Lung (tissue), 17 donors: ENCODE measurements at places on chromosomes 2 and 18.

GRCh38 chr18:10090668-10091067 lies 176.9 kb downstream of the VAPA start:
- no peak overlapping the region for H3K27ac ChIP-seq
- DNase-seq, result no peak
- no peak overlapping the region for H3K4me3 ChIP-seq
- no peaks in the 10 kb centered on the region for H3K36me3 ChIP-seq
- no peaks in the 10 kb centered on the region for H3K4me1 ChIP-seq

- no peaks in the 10 kb centered on the region for H3K27me3 ChIP-seq
- no peak for DNase-seq
- no peak overlapping the region for H3K27ac ChIP-seq
- no peaks in the 10 kb centered on the region for H3K4me1 ChIP-seq
These were observed 347.9 kb downstream of the PTPRM start for GRCh38 chr18:7914834-7915670.

DNA sequence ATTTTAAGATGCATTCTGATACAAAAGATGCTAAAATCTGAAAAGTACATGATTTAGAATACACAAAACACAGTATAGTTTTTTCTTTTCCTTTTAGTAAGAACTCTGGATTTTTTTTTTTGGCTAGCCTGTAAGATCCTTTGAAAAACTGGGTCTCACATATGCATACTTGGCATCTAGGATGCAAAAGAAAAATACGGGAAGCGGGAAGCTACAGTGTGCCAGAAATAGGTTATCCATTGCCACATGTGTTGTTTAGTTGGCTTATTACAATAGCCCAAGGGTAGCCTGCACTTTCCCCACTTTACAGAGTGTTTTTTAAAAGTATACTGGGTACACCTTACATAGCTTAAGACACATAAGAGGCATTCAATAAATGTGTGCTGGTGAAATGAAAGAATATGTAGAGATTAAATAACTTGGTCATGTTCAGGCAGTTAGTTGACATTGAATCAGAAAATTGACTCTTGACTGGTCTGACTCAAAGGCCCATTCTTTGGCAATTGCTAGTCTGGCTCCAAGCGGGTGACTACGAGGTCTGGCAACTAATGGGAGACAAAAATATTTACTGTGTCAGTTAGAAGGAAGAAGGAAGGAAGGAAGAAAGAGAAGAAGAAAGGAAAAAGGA lies 286.8 kb upstream of the TRIB2 start:
- no peak overlapping the region for H3K4me3 ChIP-seq
- H3K4me1 ChIP-seq, result no peaks in the 10 kb centered on the region
- no peak overlapping the region for H3K27ac ChIP-seq
- no peaks in the 10 kb centered on the region for H3K27me3 ChIP-seq

- no peaks in the 10 kb centered on the region for H3K36me3 ChIP-seq
- H3K4me3 ChIP-seq, result no peak overlapping the region
- H3K27ac ChIP-seq, result no peak overlapping the region
- H3K4me1 ChIP-seq, result peaks cover 5% of the 10 kb centered on the region
These were observed 452.3 kb upstream of the ID2 start for GRCh38 chr2:8229546-8229986.

GRCh38 chr18:61856678-61857077 lies 36.1 kb downstream of the RNF152 start:
- no peak for DNase-seq
- H3K36me3 ChIP-seq, result no peaks in the 10 kb centered on the region
- no peaks in the 10 kb centered on the region for H3K27me3 ChIP-seq
- H3K27ac ChIP-seq, result no peak overlapping the region
- H3K4me1 ChIP-seq, result peaks cover 9% of the 10 kb centered on the region
- H3K4me3 ChIP-seq, result no peak overlapping the region

GRCh38 chr2:130849896-130850787 lies 13.4 kb downstream of the ARHGEF4 start:
- no peaks in the 10 kb centered on the region for H3K36me3 ChIP-seq
- H3K4me3 ChIP-seq, result no peak overlapping the region
- no peak for DNase-seq

- H3K27ac ChIP-seq, result no peak overlapping the region
- no peak for DNase-seq
- no peaks in the 10 kb centered on the region for H3K36me3 ChIP-seq
- no peaks in the 10 kb centered on the region for H3K27me3 ChIP-seq
These were observed 42.0 kb upstream of the NFE2L2 start for GRCh38 chr2:177306550-177306949.

DNA sequence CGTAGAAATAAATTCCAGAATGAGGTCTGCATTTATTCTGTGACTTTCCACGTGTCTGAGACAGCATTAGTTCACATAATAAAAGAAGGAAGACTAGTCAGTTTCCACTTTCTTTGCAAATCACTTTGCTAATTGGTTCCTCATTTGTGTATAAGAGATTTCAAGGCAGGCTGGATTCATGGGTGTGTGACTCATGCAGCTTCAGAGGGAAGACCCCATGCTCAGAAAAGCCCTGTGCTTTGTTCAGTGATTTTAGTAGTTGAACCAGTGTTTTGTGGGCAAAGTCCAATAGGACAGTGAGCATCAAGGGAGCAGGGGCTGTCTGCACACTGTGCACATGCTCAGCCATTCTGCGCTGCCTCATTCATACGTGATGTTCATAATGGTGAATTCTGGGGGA lies 297.8 kb downstream of the DLGAP1 start:
- no peak overlapping the region for H3K4me3 ChIP-seq
- no peak for DNase-seq
- H3K4me1 ChIP-seq, result no peaks in the 10 kb centered on the region

- H3K4me1 ChIP-seq, result no peaks in the 10 kb centered on the region
- DNase-seq, result no peak
These were observed 10.1 kb upstream of the SULT1C2 start for GRCh38 chr2:108278631-108279030.

DNA sequence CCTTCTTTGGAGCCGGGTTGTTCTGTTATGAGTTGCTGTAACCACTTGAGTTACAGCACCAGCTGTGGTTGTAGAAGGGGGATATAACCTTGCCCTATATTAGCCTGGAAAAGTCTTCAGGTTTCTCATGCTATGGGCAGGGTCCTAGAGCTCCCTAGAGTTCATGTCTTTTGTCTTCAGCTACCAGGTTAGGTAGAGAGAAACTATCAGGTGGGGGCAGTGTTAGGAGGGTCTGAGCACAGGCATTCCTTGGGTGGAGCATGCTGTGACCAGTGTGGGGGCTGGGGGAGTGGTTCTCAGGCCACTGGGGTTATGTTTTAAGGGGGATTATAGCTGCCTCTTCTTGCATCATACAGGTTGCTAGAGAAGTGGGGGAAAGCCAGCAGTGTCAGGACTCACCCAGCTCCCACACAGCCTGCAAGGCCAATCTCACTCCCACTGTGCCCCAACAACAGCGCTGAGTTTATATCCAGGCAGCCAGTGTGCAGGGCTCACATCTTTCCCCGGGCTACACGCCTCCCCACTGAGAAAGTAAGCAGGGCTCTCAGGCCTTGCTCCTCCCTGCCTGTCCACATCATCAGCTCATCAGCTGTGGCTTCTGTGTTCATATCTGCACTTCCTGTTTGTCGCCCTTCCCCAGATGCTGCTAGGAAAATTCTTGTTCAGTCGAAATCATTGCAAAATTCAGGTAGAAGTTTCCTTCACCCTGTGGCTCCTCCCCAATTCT lies 133.8 kb upstream of the NRXN1 start:
- DNase-seq, result peak; percentile 4
- no peaks in the 10 kb centered on the region for H3K36me3 ChIP-seq
- H3K4me3 ChIP-seq, result no peak overlapping the region
- H3K4me1 ChIP-seq, result no peaks in the 10 kb centered on the region
- H3K27me3 ChIP-seq, result no peaks in the 10 kb centered on the region

GRCh38 chr2:131011486-131011885 lies 81.8 kb downstream of the FAM168B start:
- H3K27me3 ChIP-seq, result no peaks in the 10 kb centered on the region
- H3K36me3 ChIP-seq, result no peaks in the 10 kb centered on the region
- H3K4me3 ChIP-seq, result no peak overlapping the region

DNA sequence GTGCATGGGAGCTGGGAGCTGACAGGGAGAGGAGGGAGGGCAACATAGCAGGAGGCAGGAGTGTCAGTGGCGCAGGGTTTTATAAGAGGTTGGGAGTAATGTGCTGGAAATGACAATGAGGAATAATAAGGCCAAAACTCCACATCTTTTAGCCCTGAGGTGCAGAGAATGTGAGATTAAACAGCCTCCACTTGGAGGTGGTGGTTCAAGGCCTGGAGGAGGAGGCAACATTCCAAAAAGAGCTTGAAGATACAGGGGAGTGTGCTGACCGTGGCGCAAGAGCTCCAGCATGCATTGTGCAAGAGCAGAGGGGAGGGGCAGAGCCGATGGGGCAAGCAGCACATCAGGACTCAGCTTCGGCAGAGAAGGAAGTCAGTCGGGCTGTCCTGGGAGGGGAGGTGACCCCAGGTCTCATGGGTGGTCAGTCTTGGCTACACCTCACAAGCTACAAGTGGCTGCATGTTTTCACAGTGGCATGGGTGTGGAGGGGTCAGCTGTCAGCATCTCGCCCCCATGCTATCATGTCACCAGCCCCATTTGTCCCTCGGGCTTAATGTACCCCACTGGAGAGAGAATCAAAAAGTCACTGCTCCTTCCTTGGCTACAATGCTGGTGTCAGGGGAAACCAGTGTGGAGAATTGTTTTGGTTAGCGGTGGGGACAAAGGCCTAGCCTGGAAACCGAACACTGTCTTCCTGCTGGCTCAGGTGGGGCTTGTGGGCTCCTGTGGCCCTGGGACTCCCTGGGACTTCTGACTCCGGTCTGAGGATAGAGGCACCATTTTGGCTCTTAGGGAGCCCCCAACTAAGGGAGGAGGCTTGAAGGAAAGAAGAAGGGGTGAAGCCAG lies 208.0 kb downstream of the ZFP36L2 start:
- peaks cover 8% of the 10 kb centered on the region for H3K4me1 ChIP-seq
- no peaks in the 10 kb centered on the region for H3K27me3 ChIP-seq
- no peaks in the 10 kb centered on the region for H3K36me3 ChIP-seq
- H3K27ac ChIP-seq, result peak overlapping the region; percentile 64

- no peaks in the 10 kb centered on the region for H3K4me1 ChIP-seq
- no peak for DNase-seq
- no peaks in the 10 kb centered on the region for H3K27me3 ChIP-seq
- peaks cover 10% of the 10 kb centered on the region for H3K36me3 ChIP-seq
These were observed 78.0 kb upstream of the NFATC1 start for GRCh38 chr18:79317703-79318102.

GRCh38 chr2:196242131-196242620 lies 70.8 kb upstream of the STK17B start:
- no peak for DNase-seq
- no peak overlapping the region for H3K27ac ChIP-seq
- H3K36me3 ChIP-seq, result no peaks in the 10 kb centered on the region

DNA sequence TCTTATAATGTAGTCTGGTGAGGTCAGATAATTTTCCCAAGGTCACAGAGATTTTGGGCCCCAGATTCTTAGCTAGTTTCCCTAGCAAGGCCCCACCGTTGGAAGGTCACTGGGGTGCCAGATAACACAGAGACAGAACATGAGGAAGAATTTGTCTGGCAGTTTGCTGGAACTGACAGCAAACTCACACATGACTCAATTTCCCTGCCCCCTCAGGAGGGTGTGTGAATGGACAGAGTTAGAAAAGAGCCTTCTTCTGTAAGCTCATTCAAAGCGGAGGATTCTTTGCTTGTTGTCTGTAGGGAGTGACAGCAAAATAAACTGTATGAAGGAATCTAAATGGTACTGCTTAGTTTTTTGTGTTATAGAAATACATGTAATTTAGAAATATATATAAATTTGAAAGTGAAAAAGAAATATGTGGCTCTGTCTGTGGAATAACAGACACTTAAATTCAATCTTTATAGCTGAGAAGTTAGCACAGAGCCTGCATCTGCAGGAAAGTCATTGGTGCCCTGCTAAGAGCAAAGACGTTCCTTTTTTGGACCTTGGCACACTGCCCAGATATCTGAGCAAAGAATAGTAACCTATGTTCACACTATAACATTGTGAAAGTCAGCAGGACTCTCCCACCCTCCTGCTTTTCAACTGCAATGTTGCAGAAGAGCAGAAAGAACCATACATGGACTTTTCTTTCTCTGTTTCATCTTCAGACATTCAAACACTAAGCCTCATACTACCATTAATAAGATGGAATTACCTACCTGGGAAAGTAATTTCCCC lies 2.1 kb downstream of the MDH1 start:
- H3K4me1 ChIP-seq, result peaks cover 17% of the 10 kb centered on the region
- H3K27ac ChIP-seq, result no peak overlapping the region
- H3K4me3 ChIP-seq, result no peak overlapping the region
- H3K36me3 ChIP-seq, result peaks cover 7% of the 10 kb centered on the region
- DNase-seq, result no peak

DNA sequence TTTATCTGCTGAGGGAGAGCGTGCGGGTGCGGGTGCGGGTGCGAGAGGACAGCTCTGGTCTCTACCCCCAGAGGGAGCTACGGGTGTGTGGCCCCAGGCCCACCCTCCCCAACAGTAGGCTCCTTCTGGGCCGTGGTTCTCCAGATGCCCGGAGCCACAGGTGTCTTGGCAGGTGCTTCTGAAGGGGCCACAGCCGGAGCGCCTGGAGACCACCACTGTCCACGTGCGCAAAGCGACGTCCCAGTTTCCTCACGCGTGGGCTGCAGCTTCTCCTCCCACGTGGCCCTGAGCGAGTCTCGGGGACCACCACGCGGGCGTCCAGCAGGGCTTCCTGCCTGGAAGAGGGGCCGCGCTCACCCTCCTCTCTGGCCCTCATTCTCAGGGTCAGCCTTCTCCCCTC lies 90.6 kb downstream of the BIN1 start:
- H3K4me1 ChIP-seq, result no peaks in the 10 kb centered on the region
- H3K4me3 ChIP-seq, result no peak overlapping the region
- DNase-seq, result no peak
- H3K27me3 ChIP-seq, result no peaks in the 10 kb centered on the region
- no peaks in the 10 kb centered on the region for H3K36me3 ChIP-seq

- H3K4me1 ChIP-seq, result no peaks in the 10 kb centered on the region
- no peaks in the 10 kb centered on the region for H3K36me3 ChIP-seq
- H3K4me3 ChIP-seq, result no peak overlapping the region
- DNase-seq, result no peak
These were observed 365.2 kb downstream of the DSEL start for GRCh38 chr18:67151366-67151765.

GRCh38 chr2:120948662-120949011 lies 213.0 kb downstream of the GLI2 start:
- H3K27me3 ChIP-seq, result no peaks in the 10 kb centered on the region
- H3K4me1 ChIP-seq, result no peaks in the 10 kb centered on the region
- no peak for DNase-seq

GRCh38 chr18:75958683-75959082 lies 531.2 kb upstream of the SMIM21 start:
- no peak for DNase-seq
- no peak overlapping the region for H3K4me3 ChIP-seq
- no peak overlapping the region for H3K27ac ChIP-seq
- H3K27me3 ChIP-seq, result no peaks in the 10 kb centered on the region

DNA sequence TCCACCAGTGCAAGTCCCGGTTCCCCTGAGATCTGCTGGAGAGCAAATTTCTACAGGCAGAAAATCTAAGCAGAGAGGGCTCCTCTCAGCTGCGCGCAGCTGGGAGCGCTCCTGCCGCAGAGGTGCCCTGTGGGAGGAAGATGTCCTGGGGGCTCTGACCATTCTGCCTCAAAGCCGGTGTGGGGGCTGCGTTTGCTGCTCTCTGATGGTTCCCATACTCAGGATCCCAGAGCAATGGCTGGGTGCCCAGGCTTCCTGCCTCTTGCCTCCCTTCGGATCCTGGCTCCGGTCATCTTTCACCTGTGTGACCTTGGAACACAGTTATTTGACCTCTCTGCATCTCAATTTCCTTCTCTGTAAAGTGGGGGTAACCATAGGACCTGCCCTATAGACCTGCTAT lies 434.2 kb downstream of the ZNF521 start:
- H3K36me3 ChIP-seq, result no peaks in the 10 kb centered on the region
- no peaks in the 10 kb centered on the region for H3K27me3 ChIP-seq
- no peak overlapping the region for H3K27ac ChIP-seq
- no peaks in the 10 kb centered on the region for H3K4me1 ChIP-seq
- DNase-seq, result no peak
- H3K4me3 ChIP-seq, result no peak overlapping the region
